ENCODE measurements at places on chromosomes 5 and 9. TPM values are rescaled to one million over a fixed set of nuclear protein-coding genes. Genes with fewer than 3 reads are reported as not detected.

The PCDHB15 gene
- 2.9 TPM for total RNA-seq

DNA sequence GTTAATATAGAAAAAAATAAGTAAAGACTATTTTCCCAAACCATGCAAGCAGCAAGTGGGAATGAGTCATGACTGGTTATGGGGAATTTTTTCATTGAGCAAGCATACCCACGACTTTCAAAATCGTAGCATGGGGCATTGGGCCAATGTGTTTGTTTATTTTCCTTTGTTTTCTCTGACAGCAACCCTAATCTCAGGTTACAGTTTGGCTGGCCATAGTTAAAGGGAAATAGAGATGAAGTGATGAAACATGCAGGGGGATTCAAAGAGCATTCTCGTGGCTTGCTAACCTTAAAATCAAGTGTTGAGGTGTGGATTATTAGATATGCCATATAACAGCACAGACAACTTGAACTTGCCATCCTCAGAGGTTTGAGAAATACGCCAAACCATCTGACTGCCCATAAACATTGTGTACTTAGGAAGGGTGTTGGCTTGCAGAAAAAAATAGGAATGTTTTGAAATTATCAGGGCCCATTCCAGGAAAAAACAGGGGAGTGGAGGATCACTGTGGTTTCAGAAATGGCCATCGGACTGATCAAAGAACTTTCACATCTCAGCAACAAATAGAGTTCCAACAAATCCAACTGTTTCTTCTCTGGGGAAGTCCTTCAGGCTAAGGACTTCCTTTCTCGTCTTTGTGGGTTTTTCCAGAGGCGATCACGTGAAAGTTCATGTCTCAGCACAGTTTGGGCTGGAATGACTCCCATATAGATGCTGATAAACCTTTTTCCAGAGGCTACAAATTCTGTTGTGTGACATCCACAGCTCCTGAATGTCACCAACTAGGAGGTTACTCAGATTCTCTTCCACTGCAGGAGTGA is 259.1 kb downstream of the SYK start:
- peak; percentile 79 for DNase-seq

DNA sequence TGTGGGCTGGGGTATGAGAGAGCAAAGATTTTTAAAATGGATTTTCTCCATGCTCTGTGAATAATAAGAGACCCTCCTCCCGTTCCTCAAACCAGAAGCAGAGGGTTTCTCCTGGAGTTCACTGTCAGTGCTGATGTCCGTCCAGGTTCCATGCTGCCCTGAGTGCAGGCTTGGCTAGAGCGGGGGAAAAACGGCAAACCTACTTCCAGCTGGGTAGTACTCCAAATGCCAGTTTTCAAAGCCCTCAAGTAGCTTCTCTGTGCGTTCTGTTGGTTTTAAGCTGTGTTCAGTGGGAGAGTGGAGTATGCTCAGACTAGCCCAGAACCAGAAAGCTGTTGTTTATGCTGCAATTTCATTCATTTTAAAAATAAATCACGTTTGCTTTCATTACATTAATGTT is 40.3 kb downstream of the RASGEF1C start:
- no peak for DNase-seq

The BRINP1 gene
- not detected for total RNA-seq

GRCh38 chr5:64979531-64979930 is 210.8 kb downstream of the CWC27 start:
- no peak for DNase-seq

DNA sequence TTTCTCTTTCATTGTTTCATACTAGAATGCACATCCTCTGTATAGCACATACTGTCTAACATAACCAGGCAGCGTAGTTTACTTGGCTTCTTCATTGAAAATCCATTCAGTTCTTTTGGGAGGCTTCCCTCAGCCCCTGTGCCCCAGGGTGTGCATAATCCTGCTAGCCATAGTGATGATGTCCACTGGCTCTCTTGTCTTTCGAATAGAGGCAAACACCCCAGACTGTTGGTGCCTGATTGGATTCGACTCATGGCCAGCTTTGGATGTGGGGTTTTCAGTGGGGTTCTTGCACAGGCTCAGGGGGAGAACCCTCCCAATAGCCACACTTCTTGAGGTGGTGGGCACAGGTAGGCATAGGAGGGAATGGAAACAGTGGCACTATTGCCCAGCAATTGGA is 53.6 kb downstream of the ZSWIM6 start:
- no peak for DNase-seq

The PDCD1LG2 gene
- 1.1 TPM for total RNA-seq

- DNase-seq: no peak
Measured at GRCh38 chr9:7045361-7045760, 287.6 kb downstream of the KDM4C start.

The CDO1 gene
- total RNA-seq: 19.5 TPM

The STPG3 gene
- total RNA-seq: not detected

GRCh38 chr9:90838581-90839154 is 37.0 kb downstream of the SYK start:
- no peak for DNase-seq

- no peak for DNase-seq
Measured at GRCh38 chr5:167626341-167627123, 664.9 kb upstream of the WWC1 start.

The RELL2 gene
- total RNA-seq: 2.5 TPM

DNA sequence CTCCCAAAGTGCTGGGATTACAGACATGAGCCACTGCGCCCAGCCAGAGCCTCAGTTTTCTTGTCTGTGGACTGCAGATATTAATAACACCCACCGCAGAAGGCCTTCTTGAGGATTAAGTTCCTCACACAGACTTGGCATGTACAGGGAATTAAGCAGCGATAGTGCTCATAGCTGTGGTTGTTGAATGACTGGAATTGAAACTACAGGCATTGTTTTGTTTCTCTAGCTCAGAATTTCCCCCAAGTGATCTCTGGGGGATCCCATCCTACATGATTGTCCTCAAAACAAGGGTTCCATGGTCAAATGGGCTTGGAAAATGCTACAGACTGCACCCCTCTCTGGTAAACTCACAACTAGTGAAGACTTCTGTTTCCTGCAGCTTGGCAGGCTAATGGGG is 44.2 kb upstream of the TDRD7 start:
- DNase-seq: no peak

DNA sequence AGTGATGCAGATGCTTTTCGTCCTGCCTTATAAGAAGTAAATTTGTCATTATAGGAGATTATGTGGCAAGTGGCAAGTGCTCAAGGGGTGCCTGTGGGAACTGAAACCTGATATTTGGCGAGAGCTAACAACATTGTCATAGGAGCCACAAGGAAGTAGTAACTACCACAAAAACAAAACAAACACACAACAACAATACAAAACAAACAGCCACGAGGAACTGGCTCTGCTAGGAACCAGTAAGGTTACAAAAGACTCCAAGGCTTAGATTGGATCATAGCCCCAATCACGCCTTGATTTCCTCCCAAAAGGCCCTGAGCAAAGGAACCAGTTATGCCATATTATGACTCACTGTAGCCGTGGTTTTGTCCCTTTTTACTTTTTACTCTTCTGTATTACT is 1045.2 kb downstream of the CDH12 start:
- no peak for DNase-seq

All from sigmoid colon (tissue), 7 donors.